AG04450 (cell line): ENCODE measurements at places on chromosomes 11 and 22. TPM values are rescaled to one million over a fixed set of nuclear protein-coding genes. Genes with fewer than 3 reads are reported as not detected.

DNA sequence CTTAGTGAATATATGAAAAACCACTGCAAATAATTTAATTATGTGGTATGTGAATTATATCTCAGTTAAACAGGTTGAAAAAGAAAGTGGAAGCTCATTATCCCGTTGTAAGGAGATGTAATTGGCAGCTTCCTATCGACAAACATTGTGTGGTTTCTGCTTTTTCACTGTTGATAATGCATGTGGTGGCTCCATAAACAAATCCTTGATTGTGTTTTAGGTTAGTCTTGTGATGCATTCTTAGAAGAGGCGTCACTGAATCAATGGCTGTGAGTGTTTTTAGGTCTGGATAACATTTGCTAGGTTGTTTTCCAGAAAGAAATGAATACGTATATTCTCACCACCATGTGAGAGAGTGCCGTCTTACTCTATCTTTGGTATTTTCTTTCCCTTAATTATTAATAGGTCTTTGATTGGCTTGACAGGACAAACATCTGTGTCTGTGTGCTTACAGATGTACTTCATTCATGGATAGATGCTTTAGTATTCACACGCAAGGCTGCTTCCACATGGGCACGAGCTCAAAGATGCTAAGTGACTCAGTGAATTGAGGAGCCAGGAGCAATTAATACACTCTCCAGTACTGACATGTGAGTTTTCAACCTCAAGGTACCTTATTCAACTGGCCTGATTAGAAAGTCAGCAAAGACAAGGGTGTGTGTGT lies 166.7 kb downstream of the TBC1D22A start:
- no peak for DNase-seq

- DNase-seq: no peak
These were observed 65.8 kb upstream of the MYOD1 start for GRCh38 chr11:17653611-17654010.

- no peak for DNase-seq
These were observed 5.3 kb upstream of the INS start for GRCh38 chr11:2166091-2166851.

GRCh38 chr11:107182978-107183377 lies 164.7 kb upstream of the GUCY1A2 start:
- no peak for DNase-seq

DNA sequence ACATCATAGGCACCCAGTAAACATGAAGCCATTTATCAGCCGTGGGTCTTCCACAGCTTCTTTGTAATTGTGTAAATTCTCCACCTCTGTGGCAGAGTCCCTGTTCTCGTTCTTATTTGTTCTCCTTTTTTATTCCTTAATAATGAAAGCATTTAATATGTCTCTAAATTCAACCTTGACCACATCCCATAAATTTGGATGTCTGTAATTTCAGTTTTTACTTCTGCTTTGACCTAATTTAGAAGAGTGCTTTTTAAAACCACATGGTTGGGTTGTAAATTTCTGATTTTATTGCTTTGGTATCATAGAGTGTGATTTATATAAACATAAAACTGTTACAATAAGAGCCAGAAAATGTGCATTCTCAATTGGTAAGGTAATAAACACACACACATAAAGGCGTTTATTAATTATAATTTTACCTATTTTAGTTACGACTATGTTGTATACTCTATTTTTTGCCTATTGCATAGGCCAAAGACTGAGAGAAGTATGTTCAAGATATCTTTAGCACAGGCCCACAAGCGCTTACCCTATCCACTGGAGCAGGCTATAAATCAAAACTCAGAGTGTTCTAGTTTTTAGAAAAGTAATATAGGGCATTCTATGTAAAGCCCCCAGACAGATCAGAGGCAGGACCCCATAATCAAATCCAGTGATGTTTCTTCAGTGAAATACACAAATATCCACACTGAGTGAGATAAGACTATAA lies 58.0 kb upstream of the CCND1 start:
- no peak for DNase-seq

- DNase-seq: no peak
These were observed 22.4 kb downstream of the MICAL2 start for GRCh38 chr11:12132790-12133145.

- no peak for DNase-seq
These were observed 263.3 kb downstream of the LARGE1 start for GRCh38 chr22:33656808-33657628.

- no peak for DNase-seq
These were observed 80.1 kb upstream of the RTL6 start for GRCh38 chr22:44578110-44578457.

IGLL1 gene
- polyA plus RNA-seq: not detected in 2 replicates
